ENCODE measurements at places on chromosomes 6 and 20. TPM values are rescaled to one million over a fixed set of nuclear protein-coding genes. Genes with fewer than 3 reads are reported as not detected.

GRCh38 chr6:25829375-25829774, 2.5 kb downstream of the SLC17A1 start:
- no peaks in the 10 kb centered on the region for H3K36me3 ChIP-seq
- no peak for DNase-seq
- peaks cover 16% of the 10 kb centered on the region for H3K4me1 ChIP-seq

OARD1 gene
- total RNA-seq: 23.6 TPM

DNA sequence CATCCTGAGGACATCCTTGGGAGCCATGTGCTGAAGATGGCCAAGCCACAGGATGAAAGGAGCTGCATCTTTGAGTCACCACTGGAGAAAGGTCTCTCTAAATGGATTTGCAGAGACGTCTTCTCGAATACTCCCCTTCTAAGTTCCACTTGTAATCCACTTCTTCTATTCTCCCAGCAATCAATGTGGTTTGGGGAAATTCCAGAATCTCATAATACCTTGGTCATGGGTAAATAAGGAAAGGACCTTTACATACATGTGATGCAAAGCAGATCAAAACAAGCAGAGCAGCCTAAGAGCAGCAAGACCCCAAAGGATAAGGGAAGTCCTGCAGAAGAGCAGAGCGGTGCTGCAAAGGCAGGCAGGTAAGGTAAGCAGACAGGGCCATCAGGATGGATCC, 35.3 kb downstream of the TRIM38 start:
- peaks cover 6% of the 10 kb centered on the region for H3K4me1 ChIP-seq
- no peak overlapping the region for H3K27ac ChIP-seq
- peaks cover 8% of the 10 kb centered on the region for H3K36me3 ChIP-seq
- H3K4me3 ChIP-seq: no peak overlapping the region
- H3K27me3 ChIP-seq: no peaks in the 10 kb centered on the region

ADTRP gene
- total RNA-seq: not detected

DNA sequence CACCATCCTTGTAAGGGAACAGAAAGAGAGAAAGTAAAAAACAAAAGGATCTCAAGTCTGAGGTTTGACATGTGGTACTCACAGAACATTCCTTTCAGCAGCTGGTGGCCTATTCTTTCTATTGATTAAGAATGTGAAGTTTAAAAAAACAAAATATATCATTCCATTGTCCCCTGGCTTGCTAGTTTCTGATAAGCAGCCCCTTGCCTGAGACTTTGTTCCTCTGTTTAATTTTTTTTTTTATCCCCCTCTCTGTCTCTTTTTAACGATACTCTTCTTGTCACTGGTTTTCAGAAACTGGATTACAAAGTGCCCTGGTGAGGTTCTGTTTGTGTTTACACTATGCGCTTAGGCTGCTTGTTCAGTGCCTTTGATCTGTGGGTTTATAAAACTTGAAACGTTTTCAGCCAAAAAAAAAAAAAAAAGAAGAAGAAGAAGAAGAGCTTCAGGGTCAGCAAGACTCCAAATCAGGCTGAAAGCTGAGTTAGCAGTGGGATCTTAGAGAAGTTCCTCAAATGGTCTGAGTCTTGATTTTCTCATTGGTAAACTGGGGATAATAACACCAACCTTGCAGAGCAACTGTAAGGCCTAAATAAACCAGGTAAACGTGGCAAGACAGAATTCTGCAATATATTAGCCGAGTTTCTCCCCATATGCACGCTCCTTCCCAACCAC, 45.1 kb upstream of the SLC22A23 start:
- no peak overlapping the region for H3K27ac ChIP-seq
- H3K36me3 ChIP-seq: no peaks in the 10 kb centered on the region
- peaks cover 23% of the 10 kb centered on the region for H3K4me1 ChIP-seq
- H3K27me3 ChIP-seq: no peaks in the 10 kb centered on the region

DNA sequence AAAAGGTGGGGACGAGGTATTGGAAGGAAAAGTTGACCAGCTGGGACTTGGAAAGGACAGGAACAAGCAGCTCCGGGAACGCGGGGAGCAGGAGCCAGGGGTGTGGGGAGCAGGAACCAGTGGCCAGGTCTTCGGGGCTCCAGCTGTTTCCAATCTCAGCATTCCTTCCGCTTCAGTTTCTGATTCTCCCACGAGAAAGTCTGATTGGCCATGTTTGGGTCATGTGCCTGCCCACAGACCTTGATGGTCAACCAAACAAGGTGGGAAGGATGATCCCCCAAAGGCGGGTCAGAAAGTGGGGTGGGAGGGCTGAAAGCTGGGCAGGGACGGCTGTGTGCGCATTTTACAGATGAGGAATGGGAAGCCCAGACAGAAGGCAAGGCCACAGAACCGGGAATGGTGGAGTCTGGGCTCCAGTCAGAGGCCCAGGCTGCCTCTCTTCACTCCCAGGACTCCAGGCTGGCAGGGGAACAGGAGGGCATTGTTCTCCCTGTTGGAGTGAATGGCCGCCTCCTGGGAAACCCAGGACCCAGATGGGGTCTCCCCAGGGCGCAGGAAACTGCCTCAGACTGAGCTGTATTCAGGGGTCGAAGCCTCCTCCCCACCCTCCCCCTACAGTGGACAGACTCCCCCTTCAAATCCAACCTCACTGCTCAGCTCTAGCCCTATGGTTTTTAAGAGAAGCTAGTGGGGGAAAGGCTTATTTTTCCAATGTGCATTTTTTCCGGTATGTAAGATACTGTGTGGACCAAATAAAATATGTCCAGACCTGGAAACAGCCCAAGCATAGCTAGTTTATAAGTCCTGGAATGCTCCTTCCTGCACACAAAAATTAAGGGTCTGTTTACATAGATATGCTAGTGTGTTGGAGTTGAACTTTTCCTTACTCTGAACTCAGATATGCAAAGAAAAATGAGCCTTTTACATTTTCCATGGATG, 12.2 kb upstream of the PTGIS start:
- H3K4me3 ChIP-seq: no peak overlapping the region
- no peak for DNase-seq
- H3K36me3 ChIP-seq: no peaks in the 10 kb centered on the region
- H3K4me1 ChIP-seq: no peaks in the 10 kb centered on the region
- peak overlapping the region; percentile 9 for H3K27ac ChIP-seq

GRCh38 chr20:2382833-2383232, 2.1 kb downstream of the TGM6 start:
- no peaks in the 10 kb centered on the region for H3K36me3 ChIP-seq
- no peak overlapping the region for H3K27ac ChIP-seq
- H3K4me1 ChIP-seq: no peaks in the 10 kb centered on the region
- H3K4me3 ChIP-seq: no peak overlapping the region

SCAF8 gene
- 88.8 TPM for total RNA-seq

- no peak overlapping the region for H3K4me3 ChIP-seq
- no peaks in the 10 kb centered on the region for H3K36me3 ChIP-seq
- no peak overlapping the region for H3K27ac ChIP-seq
- H3K4me1 ChIP-seq: peaks cover 18% of the 10 kb centered on the region
- no peak for DNase-seq
These were observed 161.3 kb downstream of the SOX4 start for GRCh38 chr6:21754891-21755290.

Measured in thyroid gland (tissue), 4 donors.